ENCODE measurements at places on chromosomes 16 and 17.
A peak's percentile ranks its signal among the peaks of the same experiment; 100 is the strongest.

DNA sequence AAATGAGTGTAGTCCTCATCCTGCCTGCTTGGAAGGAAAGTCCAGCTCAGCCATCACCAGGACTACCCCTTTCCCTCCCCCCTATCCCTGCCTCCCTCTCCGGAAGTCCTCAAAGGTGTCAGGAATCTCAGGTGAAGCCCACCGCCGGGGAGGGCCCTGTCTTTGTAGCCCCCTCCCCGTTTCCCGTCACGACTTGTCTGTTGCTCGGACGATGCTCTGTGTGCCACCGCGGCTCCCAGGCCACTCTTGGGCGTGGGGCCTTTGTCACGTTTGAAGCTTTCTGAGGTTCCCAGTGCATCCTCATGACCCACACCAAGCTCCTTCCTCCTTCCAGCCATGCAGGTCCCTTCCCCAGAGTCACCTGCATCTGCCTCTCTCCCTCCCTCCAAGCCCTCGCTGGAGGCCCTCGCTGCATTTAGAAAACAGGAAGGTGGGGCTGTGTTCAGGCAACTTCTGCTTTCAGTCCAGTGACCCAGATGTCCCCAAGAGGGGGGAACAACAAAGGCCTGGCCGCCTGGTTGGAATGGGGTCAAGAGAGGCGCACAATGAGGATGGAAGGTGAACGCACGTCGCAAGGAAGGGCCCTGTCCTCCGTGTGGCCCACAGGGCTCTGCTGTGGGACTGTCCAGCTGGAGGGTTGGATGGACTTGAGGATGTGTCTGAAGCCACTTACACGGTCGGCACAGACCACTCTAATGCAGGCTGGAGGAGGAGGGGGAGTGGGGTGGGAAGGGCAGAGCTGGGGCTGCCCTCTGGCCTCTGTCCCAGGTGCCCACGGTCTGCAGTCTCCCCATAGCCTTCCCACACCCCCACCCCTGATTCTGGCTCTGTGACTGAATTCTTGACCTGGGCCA is 59.9 kb downstream of the OR1D5 start:
- DNase-seq, result no peak

DNA sequence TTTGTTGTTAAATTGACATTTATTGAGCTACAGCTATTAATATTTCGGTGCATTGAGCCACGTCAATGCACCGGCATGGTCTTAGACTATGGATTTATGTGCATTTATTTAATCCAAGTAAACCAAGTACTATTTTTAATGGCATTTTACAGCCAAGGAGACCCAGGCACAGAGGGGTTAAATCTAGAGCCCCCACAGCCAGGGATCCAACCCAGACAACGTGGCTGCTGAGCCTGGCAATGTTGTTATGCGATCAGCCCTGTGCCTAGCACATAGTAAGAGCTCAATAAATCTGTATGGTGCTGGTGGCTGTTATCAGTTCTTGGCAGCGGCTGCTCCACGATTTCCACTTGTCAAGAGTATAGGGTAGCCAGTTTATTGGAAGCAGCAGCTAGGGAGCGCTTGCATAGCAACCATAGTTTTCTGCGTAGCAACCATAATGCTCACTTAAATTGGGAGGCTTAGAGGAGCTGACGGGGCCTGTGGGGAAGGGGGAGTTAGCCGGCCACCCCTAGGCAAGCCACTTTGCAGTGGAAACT is 541 bp upstream of the RBBP6 start:
- no peak for DNase-seq

DNA sequence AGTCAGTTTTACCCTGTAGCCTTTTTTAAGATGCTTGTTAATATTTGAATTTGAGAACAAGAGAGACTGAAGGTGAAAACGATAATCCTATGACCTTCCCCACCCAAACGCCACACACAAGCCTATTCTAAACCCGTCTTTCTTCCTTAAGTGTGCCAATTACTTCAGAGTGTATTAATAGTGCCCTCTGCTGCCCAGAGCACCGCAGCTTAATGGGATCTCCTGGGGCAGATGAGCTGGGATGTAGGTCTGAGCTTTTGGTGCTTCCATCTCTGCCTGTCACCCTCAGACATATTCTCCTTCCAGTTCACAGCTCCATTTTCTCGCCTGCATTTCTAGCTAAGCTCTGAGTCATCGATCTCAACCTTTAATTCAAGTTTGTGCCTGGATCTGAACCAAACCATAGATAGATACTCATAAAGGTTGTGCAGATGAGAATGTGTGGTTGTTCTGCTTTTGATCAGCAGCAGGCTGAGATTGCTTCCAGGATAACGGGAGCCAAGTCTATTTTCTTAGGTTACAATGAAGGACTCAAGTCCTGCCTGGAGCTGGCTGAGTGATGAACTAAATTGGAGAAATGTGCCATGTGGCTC is 46.4 kb upstream of the CDH13 start:
- DNase-seq, result no peak

DNA sequence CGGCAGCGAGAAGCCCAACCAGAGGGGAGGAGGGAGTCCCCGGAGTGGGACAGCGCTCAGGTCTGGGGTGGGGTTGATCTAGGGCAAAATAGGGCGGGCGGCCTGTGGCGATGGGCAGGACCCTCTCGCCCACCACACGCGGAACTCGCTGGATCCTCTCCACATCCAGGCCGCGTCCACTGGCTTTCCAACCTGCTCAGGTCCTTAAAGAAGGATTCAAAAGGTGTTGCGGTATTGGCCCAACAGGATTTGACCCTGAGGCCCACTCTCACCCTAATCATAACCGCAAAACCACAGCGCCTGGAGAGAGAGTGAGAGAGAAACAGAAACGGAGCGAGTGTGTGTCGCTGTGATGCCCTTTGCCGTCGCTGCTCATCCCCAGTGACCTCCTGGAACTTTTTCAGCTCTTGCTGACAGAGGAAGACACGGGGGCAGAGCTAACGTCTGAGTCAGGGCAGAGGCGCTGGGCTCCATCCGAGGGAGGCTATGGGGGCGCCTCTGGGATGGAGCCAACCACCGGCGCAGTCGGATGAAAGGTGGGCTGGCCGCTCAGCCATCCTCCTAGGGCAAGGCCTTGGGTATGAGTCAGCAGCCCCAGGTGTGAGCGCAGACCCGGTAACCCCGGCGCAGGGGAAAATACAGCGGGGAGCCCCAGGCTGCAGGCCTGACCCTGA is 16.7 kb upstream of the OR1F1 start:
- no peak for DNase-seq

GRCh38 chr17:58191241-58191896 is 1.2 kb upstream of the EPX start:
- no peak for DNase-seq

DNA sequence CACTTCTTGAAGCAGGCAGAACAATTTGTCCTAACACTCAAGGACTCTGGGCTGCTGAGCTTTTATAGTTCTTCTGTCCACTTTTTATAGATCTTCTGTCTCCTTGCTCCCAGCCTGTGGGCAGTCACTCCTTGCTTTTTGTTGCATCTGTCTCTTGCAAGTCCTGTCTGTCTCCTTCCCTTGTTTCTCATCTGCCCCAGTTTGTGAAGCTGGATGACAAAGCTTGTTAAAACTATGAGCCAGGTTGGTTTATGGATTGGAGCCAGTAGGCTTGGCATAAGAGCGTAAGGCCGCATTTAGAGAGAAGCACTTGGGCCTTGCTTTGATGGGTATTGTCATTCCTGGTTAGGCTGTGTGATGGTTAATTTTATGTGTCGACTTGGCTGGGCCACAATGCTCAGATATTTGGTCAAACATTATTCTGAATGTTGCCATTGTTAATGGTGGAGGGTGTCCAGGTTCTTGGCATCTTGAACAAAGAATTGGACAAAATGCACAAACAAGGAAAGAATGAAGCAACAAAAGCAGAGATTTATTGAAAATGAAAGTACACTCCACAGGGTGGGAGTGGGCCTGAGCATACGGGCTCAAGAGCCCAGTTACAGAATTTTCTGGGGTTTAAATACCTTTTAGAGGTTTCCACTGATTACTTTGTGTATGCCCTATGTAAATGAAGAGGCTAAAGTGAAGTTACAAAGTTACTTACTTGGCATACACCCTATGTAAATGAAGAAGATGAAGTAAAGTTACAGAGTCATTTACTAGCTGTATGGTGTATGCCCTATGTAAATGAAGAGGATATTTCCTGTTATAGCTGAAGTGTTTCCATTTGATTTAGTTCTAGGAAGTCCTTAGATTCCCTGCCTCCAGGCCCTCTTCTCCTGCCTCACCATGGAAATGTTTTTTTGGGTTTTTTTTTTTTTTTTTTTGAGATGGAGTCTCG is 8.0 kb upstream of the CPPED1 start:
- no peak for DNase-seq

DNA sequence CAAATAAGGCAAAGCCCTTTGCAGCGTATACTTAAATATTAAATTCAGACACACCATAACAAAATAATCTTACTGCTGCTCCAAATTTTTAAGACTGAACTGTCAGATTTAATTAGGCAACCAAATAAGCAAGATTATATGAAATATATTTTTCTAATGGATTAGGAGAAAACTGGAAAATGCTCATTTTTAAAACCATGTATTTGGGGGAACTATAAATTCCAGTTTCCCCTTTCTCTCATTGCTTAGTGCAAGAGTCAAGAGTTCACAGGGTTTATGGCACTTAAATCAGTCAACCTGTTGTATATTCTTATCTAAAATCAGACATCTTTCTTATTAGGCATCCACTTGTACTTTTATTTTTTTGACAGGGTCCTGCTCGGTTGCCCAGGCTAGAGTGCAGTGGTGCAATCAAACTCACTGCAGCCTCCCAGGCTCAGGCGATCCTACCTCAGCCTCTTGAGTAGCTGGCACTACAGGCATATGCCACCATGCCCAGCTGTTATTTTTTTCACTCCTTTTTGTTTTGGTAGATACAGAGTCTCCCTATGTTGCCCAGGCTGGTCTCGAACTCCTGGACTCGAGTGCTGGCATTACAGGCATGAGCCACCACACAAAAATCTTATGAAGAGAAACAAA is 2.1 kb upstream of the KANSL1 start:
- DNase-seq, result no peak

GRCh38 chr17:64503341-64503740 is 2.7 kb downstream of the DDX5 start:
- no peak for DNase-seq

- DNase-seq, result no peak
Measured at GRCh38 chr17:39195568-39196160, 1.8 kb downstream of the CACNB1 start.

DNA sequence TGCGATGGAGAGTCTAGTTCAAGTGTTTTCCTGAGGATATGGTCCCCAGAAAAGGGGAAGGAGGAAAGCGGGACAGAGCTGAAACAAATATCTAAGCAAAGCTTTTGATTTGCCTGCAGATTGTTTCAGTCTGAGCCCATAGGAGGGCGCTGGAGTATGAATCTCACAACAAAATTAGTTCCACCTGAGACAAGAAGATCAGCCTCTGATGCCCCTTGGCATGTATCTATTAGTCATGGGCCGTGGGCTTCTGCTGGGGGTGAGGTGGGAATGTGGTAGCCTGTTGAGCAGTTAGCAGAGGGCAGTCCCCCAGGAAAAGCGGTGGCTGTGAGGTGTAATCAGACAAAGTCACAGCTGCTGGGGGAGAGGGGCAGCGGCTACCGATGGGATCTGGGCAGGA is 446.9 kb downstream of the CA10 start:
- no peak for DNase-seq

- DNase-seq, result peak; percentile 94
Measured at GRCh38 chr17:2303204-2304188, at the start of the genes SMG6 and SRR. Gene SMG6, minus strand, starts transcription at chr17:2303785. Its CDS starts 65 bp downstream, at chr17:2303720. Gene SRR, plus strand, starts transcription at chr17:2303950. Its CDS starts 11,611 bp downstream, at chr17:2315561.

GRCh38 chr16:86034421-86034919 is 135.5 kb downstream of the IRF8 start:
- DNase-seq, result no peak

- DNase-seq, result no peak
Measured at GRCh38 chr17:82800885-82801284, 38.9 kb downstream of the ZNF750 start.

DNA sequence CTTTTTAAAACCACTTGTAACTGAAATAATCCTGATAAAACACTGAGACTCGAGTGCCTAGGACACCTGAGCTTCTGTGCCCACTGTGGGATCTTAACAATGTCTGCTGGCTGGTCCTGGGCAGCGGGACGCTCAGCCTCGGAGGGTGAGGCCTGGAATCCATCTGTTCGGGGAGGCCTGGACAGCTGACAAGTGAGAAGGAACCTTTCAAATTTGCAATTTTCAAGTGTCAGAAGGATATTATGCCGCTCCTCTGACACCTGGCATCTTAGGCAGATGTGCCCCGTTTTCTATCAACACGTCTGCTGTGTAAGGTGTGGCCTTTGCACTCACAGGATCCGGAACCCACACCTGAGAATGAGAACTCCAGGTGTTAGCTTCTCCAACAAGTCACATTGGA is 33.1 kb upstream of the C16orf78 start:
- no peak for DNase-seq

DNA sequence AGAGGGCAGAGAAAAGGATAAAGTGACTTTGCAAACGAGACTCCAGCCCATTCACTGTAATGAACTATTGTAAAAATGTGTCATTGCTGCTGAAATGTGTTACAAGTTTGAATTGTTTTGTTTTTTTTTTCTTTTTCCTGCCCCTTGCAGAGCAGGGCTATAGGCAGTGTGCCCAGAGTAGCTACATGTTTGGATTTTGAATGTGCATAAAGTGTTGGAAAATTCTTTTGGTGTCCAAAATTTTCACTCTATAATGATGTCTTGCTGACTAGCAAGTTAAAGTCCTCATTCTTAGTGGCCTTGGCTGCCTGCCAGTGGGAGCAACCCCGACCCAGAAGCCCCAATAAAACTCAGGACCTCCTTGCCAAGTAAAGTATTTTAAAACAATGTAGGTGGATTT is 66.5 kb downstream of the IGF2BP1 start:
- no peak for DNase-seq

DNA sequence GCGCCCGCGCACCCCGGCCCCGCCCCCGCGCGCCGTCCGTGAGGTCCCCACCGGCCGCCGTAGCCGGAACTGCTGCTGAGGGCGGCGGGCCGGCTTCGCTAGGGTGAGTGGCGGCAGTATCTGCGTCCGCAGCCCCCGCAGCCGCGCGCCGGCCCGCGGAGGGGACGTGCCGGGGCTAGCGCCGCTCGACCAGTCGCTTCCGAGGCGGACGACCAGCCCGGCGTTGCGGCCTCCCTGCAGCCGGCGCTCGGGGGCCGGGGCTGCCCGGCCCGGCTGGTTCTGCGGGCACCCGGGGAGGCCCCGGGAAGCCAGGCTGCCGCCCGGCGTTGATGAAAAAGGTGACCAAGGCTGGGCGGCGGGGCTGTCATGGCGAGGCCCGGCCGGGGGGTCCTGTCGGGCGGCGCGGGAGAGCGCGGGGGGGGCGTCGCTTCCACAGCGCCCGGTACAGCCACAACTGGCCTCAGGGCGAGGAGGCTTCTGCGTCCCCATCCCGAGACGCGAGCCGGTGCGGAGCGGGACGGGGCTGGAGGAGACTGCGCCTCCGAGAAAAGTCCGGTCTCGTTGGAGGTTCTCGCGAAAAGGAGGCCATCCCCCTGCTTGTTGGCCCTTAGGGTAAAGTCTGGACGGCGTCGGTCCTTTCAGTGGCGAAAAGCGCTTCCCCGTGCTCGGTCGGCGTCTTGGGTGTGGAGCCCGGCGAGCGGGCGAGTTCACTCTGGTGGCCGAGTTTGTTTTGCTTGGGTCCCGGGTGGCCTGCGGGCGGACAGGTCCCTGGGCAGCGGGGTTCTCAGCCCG is at the start of gene CRAMP1:
Gene CRAMP1 (plus strand): TSS at position 41 of the 792 bp plus-strand sequence. CDS start 2,280 bp downstream, outside the sequence.
- no peak for DNase-seq

DNA sequence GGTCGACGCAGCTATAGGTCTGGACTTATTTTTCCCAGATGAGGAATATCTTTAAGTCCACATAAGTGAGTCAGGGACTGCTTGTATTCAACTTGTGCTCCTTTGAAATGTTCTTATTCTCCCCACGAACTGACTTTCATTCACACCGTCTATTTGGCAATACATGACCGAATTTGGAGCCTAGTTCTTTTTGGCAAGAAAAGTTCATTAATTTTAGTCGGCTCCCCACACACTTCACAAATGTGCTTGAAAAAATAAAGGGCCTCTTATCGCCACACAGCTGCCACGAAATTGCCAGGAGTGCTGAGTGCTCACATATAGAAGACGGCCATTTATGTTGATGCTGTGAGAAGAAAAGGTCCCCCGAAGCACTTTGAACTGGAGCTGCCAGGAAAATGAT is 152.6 kb downstream of the PRKCA start:
- DNase-seq, result no peak
